ENCODE measurements at places on chromosomes 1 and 21.

DNA sequence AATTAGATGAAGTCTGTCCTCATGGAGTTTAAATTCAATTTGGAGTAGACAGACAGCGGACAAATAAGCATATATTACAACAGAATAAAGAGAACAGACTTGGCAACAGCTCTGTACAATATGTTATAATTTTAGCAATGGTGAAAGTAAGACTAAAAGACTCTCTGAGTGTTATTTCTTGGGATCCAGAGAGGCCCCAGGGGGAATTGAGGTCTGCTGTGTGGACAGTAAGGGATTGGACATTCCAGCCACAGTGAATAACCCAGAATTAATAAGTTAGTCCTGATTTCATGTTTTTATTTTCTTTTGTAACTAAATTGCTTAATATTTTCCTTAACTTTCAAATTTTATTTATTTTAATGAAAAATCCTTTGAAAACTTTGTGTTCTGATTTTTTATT is 101.7 kb downstream of the PATJ start:
- DNase-seq: no peak

- DNase-seq: no peak
Measured at GRCh38 chr1:52355847-52356505, 10.0 kb downstream of the CC2D1B start.

- DNase-seq: peak; percentile 56
Measured at GRCh38 chr1:152052606-152053005, 15.8 kb upstream of the S100A11 start.

DNA sequence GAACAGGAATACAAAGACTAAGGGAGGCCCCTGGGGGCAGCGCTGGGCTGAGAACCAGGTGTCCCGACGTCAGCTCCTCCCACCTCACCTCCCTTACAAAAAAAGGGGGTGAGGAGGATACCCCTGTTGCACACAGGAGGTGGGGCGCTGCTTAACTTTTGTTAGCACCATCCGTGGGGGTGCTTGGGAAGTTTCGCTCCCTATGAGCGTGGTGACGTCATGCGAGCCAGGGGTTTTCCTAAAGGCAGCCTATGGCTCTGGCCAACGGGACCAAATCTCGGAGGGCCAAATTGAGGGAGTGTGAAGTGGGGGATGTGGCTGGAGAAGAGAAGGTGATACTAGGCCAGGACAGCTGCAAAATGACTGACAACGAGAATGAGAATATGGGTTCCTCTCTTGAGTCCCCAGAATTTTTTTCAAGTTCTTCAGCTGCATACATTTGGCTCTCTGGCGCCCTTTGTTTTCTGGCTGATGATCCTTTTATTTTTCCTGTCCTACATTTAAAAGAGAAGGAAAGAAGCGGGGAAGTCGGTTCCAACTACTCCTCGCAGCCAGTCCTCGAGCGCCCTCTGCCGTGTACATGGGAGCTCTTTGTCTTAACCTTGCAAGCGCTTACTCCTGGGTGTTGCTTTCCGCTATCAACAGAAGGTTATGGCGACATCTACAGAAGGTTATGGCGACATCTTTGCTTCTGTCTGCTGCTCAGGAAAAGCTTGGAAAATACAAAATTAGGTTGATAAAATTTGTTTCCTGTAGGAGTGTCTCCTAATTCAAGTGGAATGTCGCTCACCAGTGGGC is 48.0 kb upstream of the ZC3H11B start:
- DNase-seq: peak; percentile 17

DNA sequence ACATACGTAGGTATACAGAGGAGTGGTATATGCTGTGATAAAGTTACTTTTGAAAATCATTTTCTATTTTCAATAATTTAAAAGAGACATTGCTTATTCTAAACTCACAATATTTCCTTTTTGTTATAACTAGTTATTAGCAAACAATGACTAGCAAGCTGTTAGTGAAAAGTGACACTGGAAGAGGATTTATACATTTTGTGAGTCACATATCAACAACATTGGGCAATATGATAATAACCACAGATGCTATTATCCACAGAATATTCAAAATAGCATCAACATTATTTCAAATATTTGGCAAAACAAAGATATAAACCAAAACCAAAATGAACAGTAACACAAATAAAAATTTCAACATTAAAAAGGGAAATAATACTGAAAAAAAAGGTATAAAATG is 104.0 kb upstream of the HP1BP3 start:
- no peak for DNase-seq

DNA sequence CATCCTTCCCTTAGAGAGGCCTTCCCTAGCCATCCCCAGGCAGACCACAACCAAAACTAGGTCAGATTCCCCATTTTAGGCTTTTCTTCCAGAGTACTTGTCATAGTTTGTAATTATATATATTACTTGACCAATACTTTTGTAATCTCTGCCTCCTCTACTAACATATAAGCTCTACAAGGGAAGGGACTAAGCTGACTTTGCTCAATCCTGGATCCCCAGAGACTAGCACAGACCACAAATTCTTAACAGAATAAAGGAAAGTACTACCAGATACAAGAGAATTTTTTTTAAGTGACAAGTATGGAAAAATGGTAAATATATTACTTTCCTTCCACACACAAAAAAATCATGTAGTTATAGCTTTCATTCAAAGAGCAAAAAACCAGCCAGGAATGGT is 2.0 kb downstream of the ZMYM6 start:
- DNase-seq: no peak

GRCh38 chr1:54287801-54288211 is 87.8 kb downstream of the MRPL37 start:
- no peak for DNase-seq

DNA sequence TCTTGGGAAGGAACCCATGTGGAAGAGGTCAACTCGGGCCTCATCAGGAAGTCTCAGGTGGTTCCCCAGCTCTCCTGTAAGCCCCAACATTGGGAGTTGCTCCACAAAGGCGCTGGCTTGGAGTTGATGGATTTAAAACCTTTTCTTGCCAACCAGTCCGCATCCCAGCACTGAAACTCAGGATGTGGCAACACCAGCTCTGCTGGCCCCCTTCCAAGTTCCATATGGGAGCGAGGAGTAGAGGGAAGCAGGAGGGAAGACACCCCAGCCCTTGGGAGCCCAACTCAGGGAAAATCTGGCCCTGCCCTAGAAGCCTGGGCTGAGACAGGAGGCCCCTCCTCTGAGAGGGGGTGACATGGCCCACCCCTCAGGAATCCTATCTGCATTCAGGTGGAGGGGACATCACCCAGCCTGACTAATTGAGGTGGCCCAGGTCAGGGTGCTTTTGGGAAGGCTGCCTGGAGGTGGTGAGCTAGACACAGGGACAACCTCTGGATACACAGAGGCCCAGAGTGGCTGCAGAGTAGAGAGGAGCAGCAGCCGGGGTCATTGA is 33.1 kb upstream of the DMBX1 start:
- DNase-seq: no peak

DNA sequence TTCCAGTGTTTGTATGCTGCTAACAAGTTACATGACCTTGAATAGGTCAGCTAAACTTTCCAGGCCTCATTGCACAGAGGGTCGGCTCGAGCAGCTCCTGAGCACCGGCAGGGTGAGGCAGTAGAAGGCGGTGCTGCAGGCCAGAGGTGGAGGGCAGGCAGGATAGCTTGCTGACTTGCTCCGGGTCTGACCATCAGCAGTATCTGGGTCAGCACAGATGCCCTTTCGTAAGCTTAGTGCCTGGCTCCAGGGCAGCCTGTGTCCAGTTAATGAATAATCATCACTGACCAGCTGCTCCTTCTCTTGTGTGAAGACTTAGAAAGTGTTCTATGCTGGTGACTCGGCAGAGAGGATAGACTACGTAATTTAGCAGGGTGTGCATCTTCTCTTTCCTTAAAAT is 6.9 kb downstream of the MAPKAPK2 start:
- DNase-seq: no peak

DNA sequence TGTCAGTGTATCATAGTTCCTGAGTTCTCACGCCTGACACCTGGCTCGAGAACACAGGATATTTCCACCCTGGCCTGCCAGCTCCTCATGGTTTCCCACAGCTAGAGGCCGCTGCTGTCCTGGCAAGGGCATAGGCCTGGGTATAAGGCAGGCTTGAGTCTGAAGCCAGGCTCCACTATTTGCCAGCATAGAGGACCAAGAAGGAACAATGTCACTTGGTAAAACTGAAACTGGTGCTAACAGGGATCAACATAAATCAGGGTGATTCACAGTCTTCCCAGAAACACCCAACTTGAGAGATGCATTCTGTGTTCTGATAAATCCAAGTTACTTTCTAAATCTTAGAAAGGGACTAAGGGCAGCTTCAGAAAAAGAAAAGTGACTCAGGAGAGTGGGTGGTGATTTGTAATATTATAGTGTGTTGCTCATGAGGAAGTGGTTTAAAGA is 6.9 kb upstream of the S100A2 start:
- DNase-seq: peak; percentile 67

DNA sequence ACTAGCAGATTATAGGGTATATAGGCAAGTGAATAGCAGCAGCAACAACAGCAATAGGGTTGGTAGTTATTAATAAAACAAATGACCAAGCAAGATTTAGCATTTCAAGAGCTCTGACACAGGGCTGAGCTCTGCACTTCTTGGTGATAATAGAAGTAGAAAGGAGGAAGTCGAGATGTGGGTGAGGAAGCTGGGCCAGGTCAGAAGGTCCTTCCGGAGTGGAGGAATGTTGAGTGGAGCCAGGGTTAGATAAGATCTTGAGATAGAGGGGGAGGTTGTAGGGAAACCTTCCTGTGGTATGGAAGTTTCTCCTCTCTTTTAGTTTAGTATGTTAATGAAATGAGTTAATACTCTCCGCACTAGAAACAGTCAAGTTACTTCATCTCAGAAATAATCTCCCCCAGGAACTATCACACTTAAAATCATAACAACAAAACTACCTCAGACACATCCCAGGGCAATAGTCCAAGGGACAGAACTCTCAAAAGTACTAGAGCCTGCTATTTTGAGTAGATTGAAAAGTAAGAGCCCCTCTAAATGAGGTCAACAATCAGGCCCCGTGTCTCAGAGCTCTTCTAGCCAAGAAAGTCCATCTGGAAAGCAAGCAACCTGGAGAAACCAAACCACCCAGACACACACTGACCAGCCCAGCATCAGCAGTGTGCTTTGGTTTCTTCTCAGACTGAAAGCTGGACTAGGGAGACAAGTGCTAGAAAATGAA is 45.4 kb upstream of the ATP1B1 start:
- DNase-seq: peak; percentile 58

DNA sequence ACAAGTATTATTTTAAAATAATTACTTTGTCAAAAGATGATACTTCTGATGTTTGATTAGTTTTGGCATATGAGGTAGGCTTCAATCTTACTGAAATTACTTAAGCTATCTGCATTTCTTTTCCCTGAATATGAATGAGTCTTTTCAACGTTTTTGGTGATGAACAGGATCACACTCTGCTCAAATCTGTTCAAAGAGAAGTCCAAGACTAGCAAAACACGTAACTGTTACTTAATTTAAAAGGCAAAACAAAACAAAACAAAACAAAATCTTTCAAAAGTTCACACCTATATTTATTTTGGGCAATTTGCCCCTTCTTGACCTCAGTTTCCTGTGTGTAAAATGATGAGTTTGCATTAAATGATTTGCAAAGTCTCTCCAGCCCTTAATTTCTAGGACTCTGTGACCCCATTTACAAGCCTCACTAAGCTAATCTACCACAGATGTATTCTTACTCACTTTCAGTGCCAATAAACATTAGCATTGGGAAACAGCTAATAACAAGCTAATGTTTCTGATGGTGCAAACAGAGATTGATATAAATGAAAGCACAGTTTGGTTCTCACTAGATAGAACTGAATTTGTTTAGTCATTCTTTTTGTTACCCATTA is 865.4 kb downstream of the LTN1 start:
- no peak for DNase-seq

DNA sequence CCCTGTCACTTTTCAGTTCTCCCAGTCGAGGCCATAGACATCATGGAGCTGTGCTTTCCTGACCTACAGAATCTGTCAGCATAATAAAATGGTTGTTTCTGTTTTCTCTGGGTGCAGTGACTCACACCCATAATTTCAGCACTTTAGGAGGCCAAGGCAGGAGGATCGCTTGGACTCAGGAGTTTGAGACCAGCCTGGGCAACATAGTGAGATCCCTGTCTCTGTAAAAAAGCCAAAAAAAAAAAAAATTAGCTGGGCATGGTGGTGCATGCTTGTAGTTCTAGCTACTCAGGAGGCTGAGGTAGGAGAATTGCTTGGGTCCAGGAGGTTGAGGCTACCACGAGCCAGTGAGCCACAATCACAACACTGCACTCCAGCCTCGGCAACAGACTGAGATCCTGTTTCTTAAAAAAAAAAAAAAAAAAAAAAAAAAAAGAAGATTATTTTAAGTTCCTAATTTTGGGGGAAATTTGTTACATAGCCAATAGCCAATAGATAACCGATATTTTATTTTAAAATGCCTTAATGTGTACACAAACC is 196.2 kb downstream of the ADSS2 start:
- DNase-seq: no peak

DNA sequence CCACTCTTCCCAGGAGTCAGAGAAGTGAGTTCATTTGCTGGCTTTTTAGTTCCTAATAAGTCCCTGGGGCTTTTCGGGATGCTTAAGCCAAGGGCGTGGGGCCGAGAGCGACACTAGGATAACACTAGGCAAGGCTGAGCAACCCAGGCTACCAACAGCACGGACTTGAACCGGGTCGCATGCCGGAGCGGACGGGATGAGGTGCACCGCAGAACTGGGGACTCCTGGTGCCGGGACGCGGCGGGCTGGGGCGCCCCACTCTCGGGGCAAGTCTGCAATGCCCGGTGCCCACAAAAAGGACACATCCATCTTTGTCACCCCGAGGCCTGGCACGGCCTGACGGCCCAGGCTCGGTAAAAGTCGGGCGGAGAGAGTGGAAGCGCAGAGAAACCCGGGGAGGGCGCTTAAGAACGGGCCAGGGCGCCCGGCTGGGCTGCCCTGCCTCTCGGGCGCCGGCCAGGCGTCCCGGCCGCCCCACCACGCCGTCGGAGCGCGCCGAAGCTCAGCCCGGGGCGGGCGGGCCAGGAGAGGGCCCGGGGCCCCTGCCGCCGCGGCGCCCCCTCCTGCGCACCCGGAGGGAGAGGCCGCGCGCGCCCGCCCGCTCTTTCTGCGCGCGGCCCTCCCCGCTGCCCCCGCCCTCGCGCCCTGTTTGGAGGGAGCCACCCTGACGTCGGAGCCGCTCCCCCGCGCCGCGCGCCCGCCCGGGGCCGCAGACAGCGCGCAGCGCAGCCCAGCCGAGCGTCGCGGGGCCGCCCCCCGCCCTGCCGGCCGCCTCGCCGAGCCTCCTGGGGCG is at the start of gene NBL1:
NBL1 (plus strand) TSS at position 710 of the 793 bp plus-strand sequence. CDS start 10,720 bp downstream, outside the sequence.
- peak; percentile 80 for DNase-seq

- DNase-seq: no peak
Measured at GRCh38 chr1:110272045-110272444, 61.9 kb downstream of the KCNC4 start.

DNA sequence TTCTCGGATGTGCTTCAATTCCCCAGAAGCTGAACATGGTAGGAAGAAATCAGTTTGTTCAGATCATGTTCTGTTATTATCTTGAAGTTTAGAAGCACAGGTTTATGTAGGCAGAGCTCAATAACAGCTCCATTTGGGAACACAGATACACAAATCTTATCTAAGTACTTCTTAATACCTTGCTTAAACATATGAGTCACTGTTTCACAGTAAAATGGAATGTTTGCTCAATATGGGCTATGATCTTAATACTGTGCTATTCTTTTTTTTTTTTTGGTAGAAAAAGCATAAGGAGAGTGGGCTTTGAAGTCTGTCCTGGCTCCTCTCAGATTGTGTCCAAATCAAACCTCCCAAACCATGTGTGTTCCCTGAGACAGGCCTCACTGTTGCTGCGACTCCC is 13.4 kb downstream of the PROK1 start:
- peak; percentile 68 for DNase-seq

- peak; percentile 9 for DNase-seq
Measured at GRCh38 chr1:198079432-198079951, 77.3 kb upstream of the NEK7 start.

- no peak for DNase-seq
Measured at GRCh38 chr1:229148041-229148671, 122.8 kb upstream of the RAB4A start.
